Esophagus muscularis mucosa (tissue), 4 donors: ENCODE measurements at places on chromosomes 2 and 18. TPM values are rescaled to one million over a fixed set of nuclear protein-coding genes. Genes with fewer than 3 reads are reported as not detected.

Gene DSG4
- not detected for total RNA-seq

Gene TWIST2
- 51.6 TPM for total RNA-seq

Gene REG1B
- not detected for total RNA-seq

Gene CD28
- 2.2 TPM for total RNA-seq

Gene EHBP1
- 178 TPM for total RNA-seq

Gene CNGA3
- total RNA-seq, result 13.7 TPM

Gene KCNG2
- total RNA-seq, result 1.7 TPM

Gene MEP1B
- not detected for total RNA-seq

Gene HOXD10
- total RNA-seq, result 0.50 TPM

Gene SCTR
- not detected for total RNA-seq

Gene PLCD4
- 2.6 TPM for total RNA-seq

Gene SPP2
- total RNA-seq, result not detected

Gene CPLX4
- not detected for total RNA-seq

Gene AUP1
- 87.1 TPM for total RNA-seq

Gene SAP130
- 11.9 TPM for total RNA-seq

Gene SLC19A3
- 0.97 TPM for total RNA-seq

Gene MAP3K19
- total RNA-seq, result not detected

Gene NIF3L1
- 14.1 TPM for total RNA-seq

Gene SRD5A2
- not detected for total RNA-seq

Gene IL1B
- total RNA-seq, result not detected

Gene AQP12A
- total RNA-seq, result not detected

Gene TLX2
- not detected for total RNA-seq

Gene C2orf78
- not detected for total RNA-seq

Gene TEKT4
- total RNA-seq, result not detected

Gene TMEM214
- 47.7 TPM for total RNA-seq
